ENCODE measurements at places on chromosomes 4 and X.

GRCh38 chr4:83858131-83858530, 322.2 kb downstream of the GPAT3 start:
- no peaks in the 10 kb centered on the region for H3K27me3 ChIP-seq
- H3K4me3 ChIP-seq = no peak overlapping the region
- no peaks in the 10 kb centered on the region for H3K4me1 ChIP-seq
- no peak for DNase-seq
- H3K27ac ChIP-seq = no peak overlapping the region

DNA sequence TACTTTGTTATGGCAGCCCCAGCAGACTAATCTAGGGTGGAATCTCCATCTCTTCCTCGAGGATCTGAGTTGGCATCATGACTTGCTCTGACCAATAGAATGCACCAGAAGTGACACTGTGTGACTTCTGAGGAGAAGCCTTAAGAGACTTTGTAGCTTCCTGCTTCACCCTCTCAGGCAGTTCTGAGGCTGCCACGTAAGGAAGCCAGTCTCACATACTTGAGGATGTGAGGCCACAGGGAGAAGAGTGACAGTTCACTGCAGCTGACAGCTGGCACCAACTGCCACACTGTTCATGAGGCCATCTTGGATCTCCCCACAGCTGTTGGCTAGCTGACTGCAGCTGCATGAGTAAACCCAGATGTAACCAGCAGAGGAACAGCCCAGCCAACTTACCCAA, 29.3 kb upstream of the BCOR start:
- peaks cover 4% of the 10 kb centered on the region for H3K36me3 ChIP-seq
- no peaks in the 10 kb centered on the region for H3K27me3 ChIP-seq
- H3K27ac ChIP-seq = peak overlapping the region; percentile 83
- H3K4me3 ChIP-seq = no peak overlapping the region

GRCh38 chr4:76697129-76697803, 200.7 kb downstream of the SOWAHB start:
- H3K36me3 ChIP-seq = no peaks in the 10 kb centered on the region
- peaks cover 6% of the 10 kb centered on the region for H3K4me1 ChIP-seq
- no peak overlapping the region for H3K27ac ChIP-seq
- peaks cover 25% of the 10 kb centered on the region for H3K27me3 ChIP-seq
- no peak for DNase-seq

DNA sequence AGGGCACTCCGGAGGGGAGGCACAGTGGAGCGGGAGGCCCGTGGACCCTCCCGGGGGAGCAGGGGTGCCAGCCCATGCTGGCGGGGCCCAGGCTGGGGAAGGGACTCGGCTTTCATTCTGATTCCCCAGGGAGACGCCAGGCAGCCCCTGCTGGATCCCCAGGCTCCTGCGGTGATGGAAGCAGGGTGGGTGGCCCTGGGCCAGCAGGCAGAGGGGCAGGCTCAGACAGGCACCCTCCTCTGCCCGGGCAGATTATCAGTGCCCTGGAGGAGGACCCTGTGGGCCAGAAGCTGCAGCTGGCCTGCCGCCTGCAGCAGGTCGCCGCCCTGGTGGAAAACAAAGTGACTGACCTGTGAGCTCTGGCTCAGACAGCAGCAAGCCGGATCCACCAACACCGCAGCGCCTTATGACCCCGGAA, 2.1 kb upstream of the SRPK3 start:
- no peak for DNase-seq
- no peaks in the 10 kb centered on the region for H3K27me3 ChIP-seq
- no peaks in the 10 kb centered on the region for H3K4me1 ChIP-seq
- no peak overlapping the region for H3K27ac ChIP-seq
- H3K36me3 ChIP-seq = no peaks in the 10 kb centered on the region

GRCh38 chr4:17740702-17741101, 40.7 kb downstream of the FAM184B start:
- no peak for DNase-seq
- H3K4me1 ChIP-seq = no peaks in the 10 kb centered on the region
- H3K27me3 ChIP-seq = no peaks in the 10 kb centered on the region
- H3K4me3 ChIP-seq = no peak overlapping the region

DNA sequence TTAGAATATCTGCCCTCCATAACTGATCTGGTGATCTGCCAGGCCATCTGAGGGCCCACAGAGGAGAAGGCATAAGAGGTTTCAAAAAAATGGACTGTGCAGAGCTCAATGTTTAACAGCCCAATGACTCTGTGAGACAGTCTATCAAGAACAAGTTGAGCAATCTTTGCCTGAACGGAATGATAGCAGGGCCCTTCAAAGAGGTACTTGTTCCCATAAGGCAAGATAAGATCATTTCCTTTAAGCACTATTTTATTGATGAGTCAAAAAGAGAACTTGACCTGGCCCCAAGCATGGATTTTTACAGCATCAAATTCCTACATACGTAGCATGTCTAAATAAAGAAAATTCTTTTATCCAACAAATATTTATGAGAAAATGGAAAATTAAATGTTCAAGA, 182.8 kb downstream of the IDS start:
- no peaks in the 10 kb centered on the region for H3K4me1 ChIP-seq
- no peak overlapping the region for H3K4me3 ChIP-seq
- no peaks in the 10 kb centered on the region for H3K27me3 ChIP-seq
- DNase-seq = no peak

- no peak for DNase-seq
- no peaks in the 10 kb centered on the region for H3K27me3 ChIP-seq
- no peak overlapping the region for H3K4me3 ChIP-seq
- no peaks in the 10 kb centered on the region for H3K4me1 ChIP-seq
- no peaks in the 10 kb centered on the region for H3K36me3 ChIP-seq
Observed at GRCh38 chrX:154650221-154650510, 3.2 kb downstream of the CTAG2 start.

- no peak for DNase-seq
- no peaks in the 10 kb centered on the region for H3K4me1 ChIP-seq
- no peak overlapping the region for H3K4me3 ChIP-seq
- no peak overlapping the region for H3K27ac ChIP-seq
- H3K36me3 ChIP-seq = no peaks in the 10 kb centered on the region
- H3K27me3 ChIP-seq = no peaks in the 10 kb centered on the region
Observed at GRCh38 chr4:31021008-31021407, 300.8 kb downstream of the PCDH7 start.

DNA sequence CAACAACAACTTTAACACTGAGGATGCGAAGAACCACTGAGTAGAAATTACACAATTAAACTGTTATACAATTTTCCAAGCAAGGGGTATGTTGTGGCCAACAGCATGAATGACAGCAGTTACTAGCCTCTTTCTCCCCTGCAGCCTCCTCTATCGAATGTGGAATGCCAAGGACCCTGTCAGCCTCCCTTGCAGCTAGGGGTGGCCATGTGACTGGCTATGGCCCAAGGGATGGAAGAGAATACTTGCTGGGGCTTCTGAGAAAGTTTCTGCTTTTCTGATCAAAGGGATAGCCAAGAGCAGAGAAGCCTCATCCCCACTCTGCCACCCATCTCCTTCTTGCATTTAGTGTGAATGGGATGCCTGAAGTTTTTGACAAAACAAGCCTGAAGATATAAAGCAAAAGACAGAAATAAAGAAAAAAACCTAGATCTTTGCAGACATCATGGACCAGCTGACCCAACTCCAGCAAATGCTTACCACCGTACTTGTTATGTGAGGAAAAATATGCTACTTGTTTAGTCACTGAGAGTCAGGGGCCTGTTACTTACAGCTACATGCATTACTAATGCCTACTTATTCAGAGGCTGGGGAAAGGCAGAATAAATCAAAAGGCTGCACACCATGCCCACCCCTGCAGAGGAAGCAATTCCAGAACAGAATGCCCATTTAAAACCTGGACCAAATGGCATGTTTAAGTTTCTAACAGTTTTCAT, 32.0 kb downstream of the DCTD start:
- peaks cover 79% of the 10 kb centered on the region for H3K36me3 ChIP-seq
- no peaks in the 10 kb centered on the region for H3K27me3 ChIP-seq
- H3K4me3 ChIP-seq = no peak overlapping the region

GRCh38 chrX:74117962-74118902, 185.7 kb upstream of the ZCCHC13 start:
- no peaks in the 10 kb centered on the region for H3K4me1 ChIP-seq
- no peak overlapping the region for H3K4me3 ChIP-seq
- H3K27me3 ChIP-seq = no peaks in the 10 kb centered on the region
- no peak overlapping the region for H3K27ac ChIP-seq

DNA sequence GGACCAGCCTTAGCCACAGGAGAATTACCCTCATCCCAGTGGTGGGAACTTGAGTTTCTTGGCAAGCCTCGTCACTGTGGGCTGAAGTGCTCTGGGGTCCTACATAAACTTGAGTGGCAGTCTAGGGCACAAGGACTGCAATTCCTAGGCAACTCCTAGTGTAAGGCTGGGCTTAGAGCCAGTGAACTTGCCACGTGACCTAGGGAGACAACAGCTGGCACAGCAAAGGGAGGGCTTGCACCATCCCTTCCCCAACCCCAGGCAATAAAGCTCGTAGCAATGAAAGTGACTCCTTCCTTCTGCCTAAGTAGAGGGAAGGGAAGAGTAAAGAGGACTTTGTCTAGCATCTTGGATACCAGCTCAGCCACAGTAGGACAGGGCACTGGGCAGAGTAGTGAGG, 81.8 kb downstream of the TEX11 start:
- H3K4me3 ChIP-seq = no peak overlapping the region
- no peaks in the 10 kb centered on the region for H3K36me3 ChIP-seq
- no peak overlapping the region for H3K27ac ChIP-seq
- H3K4me1 ChIP-seq = no peaks in the 10 kb centered on the region
- DNase-seq = no peak
- peaks cover 9% of the 10 kb centered on the region for H3K27me3 ChIP-seq

GRCh38 chr4:53614591-53614990, 23.3 kb upstream of the LNX1 start:
- peaks cover 1% of the 10 kb centered on the region for H3K4me1 ChIP-seq
- no peaks in the 10 kb centered on the region for H3K36me3 ChIP-seq
- no peak overlapping the region for H3K4me3 ChIP-seq
- H3K27ac ChIP-seq = no peak overlapping the region
- DNase-seq = no peak

DNA sequence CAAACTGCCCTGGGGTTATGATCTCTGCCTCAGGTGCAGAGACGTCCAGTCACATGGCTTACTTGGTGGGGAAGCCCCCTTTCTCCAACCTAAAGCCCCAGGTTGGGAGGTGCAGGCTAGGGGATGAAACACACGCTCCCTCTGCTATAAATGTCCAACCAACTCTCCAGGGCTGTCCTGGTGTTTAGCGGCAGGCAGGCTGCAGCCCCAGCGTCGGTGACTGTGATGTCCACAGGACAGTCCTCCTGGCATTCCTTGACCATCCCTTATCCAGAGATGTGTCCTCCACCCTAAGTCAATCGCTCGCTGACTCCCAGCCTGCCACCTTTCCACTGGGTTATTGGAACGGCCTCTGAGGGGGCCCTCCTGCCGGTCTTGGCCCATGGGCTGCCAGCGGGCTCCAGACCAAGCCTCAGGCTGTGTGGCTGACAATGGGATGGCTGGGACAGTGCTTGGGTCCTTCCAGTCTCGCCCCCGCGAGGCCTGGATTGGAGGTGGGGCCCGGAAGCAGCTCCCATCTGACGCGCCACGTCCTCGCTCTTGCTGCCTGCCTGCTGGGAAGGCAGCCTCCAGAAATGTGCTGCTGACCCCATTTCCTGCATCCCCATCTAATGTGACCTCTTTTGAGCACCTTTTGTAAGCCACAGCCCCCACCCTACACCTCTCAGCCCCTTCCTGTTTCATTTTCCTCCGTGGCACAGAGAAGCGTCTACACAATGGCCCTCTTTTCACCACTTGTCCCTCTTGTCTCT, 60.8 kb upstream of the ADRA2C start:
- no peaks in the 10 kb centered on the region for H3K4me1 ChIP-seq
- H3K4me3 ChIP-seq = no peak overlapping the region
- no peak overlapping the region for H3K27ac ChIP-seq
- H3K27me3 ChIP-seq = peaks cover 2% of the 10 kb centered on the region
- no peaks in the 10 kb centered on the region for H3K36me3 ChIP-seq

GRCh38 chr4:178415925-178416324, 973.7 kb upstream of the AGA start:
- no peaks in the 10 kb centered on the region for H3K27me3 ChIP-seq
- DNase-seq = no peak
- H3K36me3 ChIP-seq = no peaks in the 10 kb centered on the region

- H3K27me3 ChIP-seq = no peaks in the 10 kb centered on the region
- H3K36me3 ChIP-seq = no peaks in the 10 kb centered on the region
- no peaks in the 10 kb centered on the region for H3K4me1 ChIP-seq
- DNase-seq = no peak
- no peak overlapping the region for H3K4me3 ChIP-seq
Observed at GRCh38 chr4:43066415-43066814, 173.9 kb downstream of the GRXCR1 start.

- H3K27me3 ChIP-seq = no peaks in the 10 kb centered on the region
- H3K36me3 ChIP-seq = peaks cover 4% of the 10 kb centered on the region
- peaks cover 9% of the 10 kb centered on the region for H3K4me1 ChIP-seq
- H3K27ac ChIP-seq = no peak overlapping the region
- no peak overlapping the region for H3K4me3 ChIP-seq
- no peak for DNase-seq
Observed at GRCh38 chrX:139882299-139882698, 50.6 kb downstream of the ATP11C start.

DNA sequence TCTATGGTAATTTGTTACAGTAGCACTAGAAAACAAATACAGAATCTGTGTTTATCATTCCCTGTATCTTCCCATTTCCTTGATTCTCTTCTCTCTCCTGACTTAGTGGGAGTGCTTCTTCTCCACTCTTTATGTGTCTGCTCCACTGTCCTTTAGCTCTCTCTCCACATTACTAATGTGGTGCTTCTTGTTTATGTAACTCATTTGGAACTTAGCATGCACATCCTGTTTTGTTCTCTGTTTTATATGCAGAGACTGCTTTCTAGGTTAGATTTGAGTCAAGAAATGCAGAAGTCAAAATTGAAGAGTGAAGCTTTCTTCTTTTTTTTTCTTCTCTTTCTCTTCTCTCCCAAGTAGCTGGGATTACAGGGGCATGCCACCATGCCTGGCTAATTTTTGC, 25.9 kb downstream of the ADH1A start:
- H3K27ac ChIP-seq = no peak overlapping the region
- no peaks in the 10 kb centered on the region for H3K4me1 ChIP-seq

DNA sequence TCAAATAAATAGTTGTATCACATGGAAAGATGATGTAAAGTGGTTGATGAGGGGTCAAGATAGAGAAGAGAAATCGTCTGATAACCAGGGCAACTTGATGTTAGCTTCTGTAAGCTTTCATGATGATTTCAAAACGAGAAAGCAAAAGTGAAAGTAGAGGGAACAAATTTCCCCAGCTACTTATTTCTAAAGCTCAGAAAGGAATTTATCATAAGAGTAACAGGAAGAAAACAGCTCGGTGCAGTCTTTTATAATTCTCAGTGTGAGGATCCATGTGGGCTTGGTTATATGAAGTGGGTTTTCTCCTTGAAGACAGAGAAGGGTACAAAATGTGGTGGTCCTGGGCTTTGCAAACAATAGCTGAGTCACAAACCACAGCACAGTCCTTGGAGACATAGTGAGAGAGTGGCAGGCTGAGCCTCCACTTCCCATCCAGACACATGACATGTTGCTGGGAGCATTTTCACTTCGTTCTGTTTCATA, 32.1 kb upstream of the GLRA2 start:
- H3K27ac ChIP-seq = peak overlapping the region; percentile 57
- peaks cover 10% of the 10 kb centered on the region for H3K4me1 ChIP-seq
- peaks cover 2% of the 10 kb centered on the region for H3K27me3 ChIP-seq
- H3K4me3 ChIP-seq = peak overlapping the region; percentile 57
- no peaks in the 10 kb centered on the region for H3K36me3 ChIP-seq
- DNase-seq = no peak
